ENCODE measurements at places on chromosomes 7 and 10.
A peak's percentile ranks its signal among the peaks of the same experiment; 100 is the strongest.

DNA sequence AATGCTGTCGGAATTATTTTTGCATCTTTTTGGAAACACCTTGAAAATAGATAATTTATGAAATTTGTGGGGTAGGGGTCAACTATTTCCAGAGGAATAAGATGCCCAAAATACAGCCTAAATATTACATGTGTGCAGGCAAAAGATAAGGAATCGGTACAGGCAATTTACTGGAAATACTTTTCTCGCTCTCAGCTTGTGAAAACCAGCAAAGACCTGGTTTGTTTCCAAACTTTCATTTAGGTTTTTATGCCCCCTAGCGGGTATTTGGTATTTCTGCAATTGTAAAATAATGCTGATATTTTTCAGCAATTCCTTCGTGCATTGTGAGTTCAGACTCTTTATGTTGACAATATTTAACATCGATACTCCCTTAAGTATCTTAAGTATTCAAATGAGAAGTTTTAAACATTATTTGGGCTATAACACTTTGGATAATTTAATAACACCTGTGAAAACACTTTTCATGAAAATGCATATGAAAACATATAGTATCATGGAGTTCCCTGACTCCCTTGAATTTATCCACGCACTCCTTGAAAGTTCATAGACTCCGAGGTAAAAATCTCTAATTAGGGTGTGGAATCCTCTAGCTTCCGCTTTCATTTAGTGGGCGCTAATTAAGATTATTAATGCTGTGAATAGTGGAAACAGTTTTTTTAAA, 132.4 kb downstream of the TSPAN12 start:
- DNase-seq = peak; percentile 35

- peak; percentile 27 for DNase-seq
These were observed 1.3 kb downstream of the PDZD8 start for GRCh38 chr10:117373823-117374505.

DNA sequence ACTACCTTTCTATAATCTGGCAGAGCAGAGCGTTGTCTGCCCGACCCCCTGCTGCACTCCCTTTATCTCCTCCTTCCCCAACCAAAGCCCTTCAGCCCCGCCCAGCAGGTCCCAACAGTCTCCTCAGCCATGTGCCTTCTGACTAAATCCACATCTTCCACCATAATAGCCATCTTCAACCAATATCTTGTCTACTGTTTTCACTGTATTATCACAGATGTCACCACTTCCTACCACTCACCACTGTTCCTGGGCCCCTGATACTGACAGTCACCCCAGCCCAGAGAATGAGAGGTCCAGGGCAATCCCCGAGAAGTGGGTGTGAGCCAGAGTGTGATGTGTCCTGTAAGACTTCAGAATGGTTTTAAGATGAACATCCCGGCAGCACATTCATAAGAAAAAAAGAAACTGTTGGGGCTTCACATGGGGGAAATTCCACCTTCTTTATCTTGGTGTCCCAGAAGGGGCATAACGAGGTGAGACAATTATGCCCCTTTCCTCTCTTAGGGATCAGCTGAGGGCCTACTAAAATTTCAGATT, 25.3 kb downstream of the CCDC6 start:
- DNase-seq = no peak

GRCh38 chr7:123876557-123877256, 31.7 kb downstream of the HYAL4 start:
- DNase-seq = no peak
